Right kidney (tissue), 9 donors: ENCODE measurements at places on chromosomes 12 and 14.

DNA sequence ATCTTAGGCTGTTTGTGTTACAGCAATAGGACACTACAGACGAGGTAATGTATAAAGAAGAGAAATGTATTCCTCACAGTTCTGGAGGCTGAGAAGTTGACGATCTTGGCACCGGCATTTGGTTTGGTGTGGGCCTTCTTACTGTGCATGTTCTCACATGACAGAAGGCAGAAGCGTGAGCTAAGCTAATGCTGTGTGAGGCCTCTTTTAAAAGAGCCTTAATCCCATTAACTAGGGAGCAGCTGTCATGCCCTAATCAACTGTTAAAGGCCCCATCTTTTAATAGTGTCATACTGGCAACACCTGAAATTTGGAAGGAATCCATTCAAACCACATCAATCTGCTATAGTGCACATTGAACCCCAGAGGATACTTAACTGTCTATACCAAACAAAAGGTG is 992.9 kb downstream of the GALC start:
- no peak for DNase-seq

GRCh38 chr12:43285159-43285598 is 266.8 kb downstream of the ADAMTS20 start:
- no peak for DNase-seq

DNA sequence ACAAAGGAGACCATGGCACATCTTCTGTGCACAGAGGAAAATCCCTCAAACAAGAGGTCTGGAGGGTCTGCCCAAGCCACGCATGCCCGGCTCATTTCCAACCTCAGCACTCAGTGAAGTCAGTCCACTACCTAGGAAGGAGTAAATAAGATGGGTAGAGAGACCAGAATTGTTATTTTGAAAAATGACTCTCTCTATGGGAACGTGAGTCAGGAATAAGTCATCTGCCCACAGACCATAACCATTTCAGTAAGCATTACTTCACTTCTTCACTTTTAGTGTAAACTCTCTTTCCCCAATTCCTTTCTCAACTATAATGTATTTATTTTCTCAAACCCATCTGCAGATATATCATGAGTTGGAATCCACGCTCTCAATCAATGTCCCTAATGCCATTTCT is 1039.9 kb upstream of the USP15 start:
- no peak for DNase-seq

DNA sequence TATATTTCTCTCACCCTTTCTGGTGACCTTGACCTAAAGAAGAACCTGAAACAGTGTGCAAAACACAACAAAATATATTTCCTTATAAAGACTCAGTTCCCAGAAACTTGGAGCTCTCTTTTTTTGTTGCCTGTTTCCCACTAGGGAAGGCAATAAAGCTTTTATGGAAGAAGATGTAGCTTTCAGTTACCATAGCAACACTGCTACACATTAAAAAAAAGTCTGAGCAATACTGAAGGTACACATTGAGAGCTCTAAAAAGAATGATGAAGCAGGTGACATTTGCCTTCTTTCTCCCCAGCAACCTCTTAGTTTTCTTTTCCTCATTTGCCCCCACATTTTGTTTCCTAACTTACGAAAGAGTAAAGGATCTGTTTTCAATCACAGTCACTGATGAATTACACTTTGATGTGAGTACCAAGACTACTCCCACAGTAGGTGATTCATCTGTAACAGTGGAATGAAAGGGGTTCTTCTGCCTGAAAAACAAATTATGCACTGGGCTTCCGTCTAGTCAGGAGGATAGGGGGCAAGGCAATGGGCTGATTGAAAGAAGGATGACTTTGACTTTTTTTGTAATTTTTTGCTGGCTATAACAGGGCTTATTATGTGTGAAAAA is 1.1 kb upstream of the CATSPERB start:
- no peak for DNase-seq

- no peak for DNase-seq
Measured at GRCh38 chr14:61649283-61649682, 46.0 kb upstream of the HIF1A start.

DNA sequence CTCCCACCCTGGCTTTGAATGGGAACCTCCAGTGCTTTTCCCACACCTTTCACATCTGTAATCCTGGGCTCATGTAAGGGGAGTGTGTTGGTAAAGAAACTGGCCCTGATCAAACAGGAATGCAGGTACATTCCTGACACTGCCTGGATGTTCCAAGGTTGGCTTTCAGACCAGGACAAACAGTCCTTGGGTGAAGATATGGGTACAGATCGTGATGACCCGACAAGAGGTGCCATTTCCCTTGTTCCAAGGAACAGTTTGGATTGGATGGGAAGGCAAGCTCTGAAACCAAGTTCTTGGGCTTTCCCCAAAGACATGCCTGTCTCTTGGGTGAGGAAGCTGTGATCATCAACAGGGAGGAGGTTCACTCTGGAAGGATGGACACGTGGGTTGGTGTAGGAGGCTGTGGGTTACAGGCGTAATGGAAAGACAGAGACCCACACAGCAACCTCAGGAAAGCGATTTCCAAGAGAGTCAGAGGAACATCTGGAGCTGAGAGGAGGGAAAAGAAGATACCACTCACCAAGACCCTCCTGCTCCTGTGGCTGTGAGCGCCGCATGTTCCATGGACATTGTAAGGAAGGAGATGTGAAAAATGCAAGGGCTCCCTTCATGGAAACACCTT is 26.4 kb downstream of the VDR start:
- no peak for DNase-seq

GRCh38 chr14:20197459-20197858 is 6.8 kb downstream of the OR11G2 start:
- no peak for DNase-seq

- no peak for DNase-seq
Measured at GRCh38 chr12:27705263-27705662, 5.4 kb upstream of the MRPS35 start.

GRCh38 chr12:67067453-67068203 is 201.5 kb upstream of the CAND1 start:
- no peak for DNase-seq

- DNase-seq, result no peak
Measured at GRCh38 chr12:608413-608812, 54.8 kb downstream of the NINJ2 start.

GRCh38 chr14:76169776-76170175 is 18.1 kb downstream of the GPATCH2L start:
- no peak for DNase-seq

DNA sequence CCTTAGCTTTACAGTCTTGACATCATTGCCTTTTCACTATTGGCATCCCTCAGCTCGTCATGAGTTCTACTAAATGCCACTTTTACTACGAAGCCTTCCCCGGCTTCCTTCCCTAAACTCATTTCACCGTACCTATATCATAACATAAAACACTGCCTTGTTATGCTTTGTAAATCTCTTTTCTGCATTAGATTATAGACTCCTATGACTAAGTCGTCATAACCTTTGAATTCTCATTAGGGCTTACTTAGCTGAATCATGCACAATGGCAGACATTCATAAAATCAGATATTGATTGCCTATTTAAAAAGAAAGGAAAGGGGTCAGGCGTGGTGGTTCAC is 21.0 kb downstream of the BTG1 start:
- DNase-seq, result no peak

GRCh38 chr12:58416236-58416635 is 474.9 kb downstream of the ATP23 start:
- no peak for DNase-seq

DNA sequence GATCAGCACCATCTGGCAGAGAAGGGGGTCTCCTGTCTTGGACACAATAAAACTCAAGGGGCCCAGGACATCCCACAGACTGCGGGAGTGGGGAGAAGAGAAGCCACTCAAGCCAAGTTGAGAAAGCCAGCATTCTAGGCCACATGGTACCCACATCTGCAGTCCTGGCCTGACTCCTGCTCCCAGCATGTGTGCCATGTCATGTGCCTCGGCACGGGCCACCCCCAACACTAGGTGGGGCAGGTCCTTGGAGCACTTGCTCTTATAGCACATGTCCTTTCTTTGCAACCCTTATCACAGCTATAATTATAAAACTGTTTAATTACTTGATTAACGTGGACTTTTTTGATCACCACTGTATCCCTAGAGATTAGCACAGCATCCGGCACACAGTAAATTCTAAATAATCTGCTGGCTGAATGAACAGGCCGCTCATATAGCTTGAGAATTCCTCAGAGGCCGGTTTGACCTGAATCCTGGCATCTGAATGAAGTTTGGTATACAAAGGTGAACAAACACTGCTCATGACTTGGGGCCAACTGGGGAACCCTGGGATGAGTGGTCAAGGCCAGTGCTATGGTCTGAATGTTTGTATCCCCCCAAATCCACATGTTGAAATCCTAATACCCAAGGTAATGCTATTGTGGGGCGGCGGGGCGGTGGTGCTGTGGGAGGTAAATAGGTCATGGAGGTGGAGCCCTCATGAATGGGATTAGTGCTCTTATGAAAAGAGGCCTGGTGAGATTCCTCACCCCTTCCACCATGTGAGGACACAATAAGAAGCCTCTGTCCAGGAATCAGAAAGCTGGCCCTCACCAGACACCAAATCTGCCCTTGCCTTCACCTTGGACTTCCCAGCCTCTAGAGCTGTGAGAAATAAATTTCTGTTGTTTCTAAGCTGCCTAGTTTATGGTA is 6.6 kb downstream of the NCKAP5L start:
- no peak for DNase-seq

DNA sequence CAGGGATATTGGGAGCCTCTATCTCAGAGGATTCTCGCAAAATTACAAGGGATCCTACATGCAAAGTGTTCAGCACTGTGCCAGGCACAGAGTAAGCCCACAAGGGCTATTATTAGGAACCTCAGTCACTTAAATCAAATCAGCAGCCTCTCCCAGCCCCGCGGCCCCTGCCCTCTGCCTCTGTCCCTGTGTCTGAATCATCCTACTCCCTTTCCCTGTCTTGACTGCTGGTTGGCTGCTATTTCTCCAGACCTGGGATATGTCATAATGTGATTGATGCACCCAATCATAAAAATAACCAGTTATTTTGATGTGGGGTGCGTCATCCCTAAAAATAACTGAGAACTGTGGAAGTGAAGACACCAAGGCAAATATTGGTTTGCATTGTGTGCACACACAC is 176.3 kb downstream of the KSR2 start:
- no peak for DNase-seq
